ENCODE measurements at places on chromosomes 5 and 9.

- no peak for DNase-seq
Observed at GRCh38 chr5:83107692-83108420, 30.5 kb downstream of the XRCC4 start.

DNA sequence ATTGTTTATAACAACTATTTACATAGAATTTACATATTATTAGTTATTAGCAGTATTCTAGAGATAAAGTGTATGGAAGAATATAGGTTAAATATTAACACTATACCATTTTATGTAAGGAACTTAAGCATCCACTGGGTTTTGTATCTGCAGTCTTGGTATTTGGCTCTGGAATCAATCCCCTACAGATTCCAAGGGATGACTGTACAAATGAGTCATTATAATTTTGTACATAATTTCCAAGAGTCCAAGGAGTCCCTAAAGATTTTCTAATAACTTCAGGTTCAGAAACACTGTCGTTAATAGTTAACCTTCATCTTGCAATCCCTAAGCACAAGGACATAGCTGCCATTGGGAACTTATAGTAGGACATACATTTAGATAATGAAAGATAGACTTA is 254.8 kb upstream of the PDE4D start:
- DNase-seq, result no peak

- DNase-seq, result no peak
Observed at GRCh38 chr5:177462021-177462670, 11.3 kb downstream of the DBN1 start.

DNA sequence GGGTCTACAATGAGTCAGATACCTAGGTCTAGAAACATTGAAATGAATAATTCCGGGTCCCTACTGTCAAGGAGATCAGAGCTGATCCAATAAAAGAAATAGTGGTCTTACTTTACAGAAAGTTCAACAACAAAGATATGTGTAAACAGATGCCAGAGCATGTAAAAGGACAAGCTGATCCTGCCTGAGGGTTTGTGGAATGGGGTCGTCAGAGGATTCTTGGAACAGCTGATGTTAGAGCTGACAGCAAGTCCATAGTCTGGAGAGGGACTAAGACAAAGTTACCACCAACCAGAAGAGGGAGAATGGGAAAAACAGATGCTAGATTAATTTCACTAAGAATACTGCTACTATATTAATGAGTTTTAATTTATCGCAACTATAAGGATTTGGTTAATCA is 71.5 kb downstream of the FREM1 start:
- no peak for DNase-seq

- DNase-seq, result no peak
Observed at GRCh38 chr9:9341203-9341602, 1271.6 kb downstream of the PTPRD start.

GRCh38 chr5:20276959-20277263 is 288.9 kb upstream of the CDH18 start:
- no peak for DNase-seq

DNA sequence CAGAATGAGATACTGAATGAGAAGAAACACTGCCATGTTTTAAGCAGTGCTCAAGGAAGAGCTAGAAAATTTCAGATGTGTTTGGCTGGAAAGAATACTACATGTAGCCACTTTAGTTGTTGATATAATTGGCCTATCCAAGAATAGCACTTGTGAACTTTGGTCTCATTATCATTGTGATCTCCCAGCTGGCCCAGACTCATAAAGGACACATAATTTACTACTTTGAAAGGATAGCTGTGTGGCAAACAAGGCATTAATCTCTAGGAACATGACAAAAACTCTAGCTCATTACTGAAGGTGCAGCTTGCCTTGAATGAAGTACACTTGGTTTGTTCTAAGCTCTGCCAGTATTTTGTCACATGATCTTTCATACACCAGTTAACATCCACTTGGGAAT is 356.3 kb downstream of the CSNK1G3 start:
- no peak for DNase-seq

DNA sequence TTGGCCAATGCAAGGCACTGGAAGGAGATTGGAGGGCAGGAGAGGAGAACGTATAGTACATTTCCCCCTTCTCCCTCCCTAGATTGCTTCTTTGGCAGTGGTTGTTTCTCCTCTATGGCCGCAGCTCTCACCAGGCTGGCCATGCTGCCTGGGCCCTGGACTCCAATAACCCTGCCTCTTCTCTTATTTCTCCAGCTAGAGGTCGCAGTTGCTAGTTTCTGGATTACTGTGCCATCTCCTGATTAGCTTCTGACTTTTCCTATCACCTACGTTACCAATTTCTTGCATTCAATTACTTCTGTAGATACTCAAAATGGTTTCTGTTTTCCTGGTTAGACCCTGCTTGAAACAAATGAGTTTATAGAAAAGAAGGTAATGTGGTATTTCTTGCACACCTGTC is 2.4 kb upstream of the MACIR start:
- DNase-seq, result no peak

GRCh38 chr9:131013015-131013755 is 4.2 kb downstream of the LAMC3 start:
- DNase-seq, result no peak

DNA sequence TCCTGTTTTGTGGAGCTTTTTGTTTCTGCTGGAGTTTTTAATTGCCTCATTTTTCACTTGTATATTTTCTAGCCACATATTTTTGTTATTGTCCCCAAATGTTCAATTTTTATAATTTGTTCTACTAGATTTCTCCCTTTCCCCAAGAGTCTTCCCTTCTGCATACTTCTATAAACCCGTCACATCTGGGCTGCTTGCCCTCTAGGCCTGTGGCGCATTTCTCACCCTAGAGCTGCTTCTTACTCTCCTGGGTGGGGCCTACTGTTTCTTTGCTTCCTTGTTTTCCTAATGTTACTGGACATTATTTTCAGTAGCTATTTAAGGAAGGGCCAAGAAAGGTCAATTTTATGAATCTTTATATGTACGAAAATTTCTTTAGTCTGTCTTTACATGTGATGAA is 51.5 kb downstream of the NXNL2 start:
- no peak for DNase-seq

GRCh38 chr9:69293156-69293555 is 31.9 kb upstream of the ENTREP1 start:
- DNase-seq, result no peak

DNA sequence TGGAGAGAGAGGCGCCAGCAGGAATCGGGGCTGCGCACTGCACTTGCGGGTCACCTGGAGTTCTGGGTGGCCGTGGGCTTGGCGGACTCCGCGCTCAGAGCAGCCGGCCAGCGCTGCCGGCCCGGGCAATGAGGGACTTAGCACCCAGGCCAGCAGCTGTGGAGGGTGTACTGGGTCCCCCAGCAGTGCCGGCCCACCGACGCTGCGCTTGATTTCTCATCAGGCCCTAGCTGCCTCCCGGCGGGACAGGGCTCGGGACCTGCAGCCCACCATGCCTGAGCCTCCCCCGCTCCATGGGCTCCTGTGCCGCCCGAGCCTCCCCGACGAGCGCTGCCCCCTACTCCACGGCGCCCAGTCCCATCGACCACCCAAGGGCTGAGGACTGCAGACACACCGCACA is 325.6 kb downstream of the ACTL7B start:
- DNase-seq, result no peak

- no peak for DNase-seq
Observed at GRCh38 chr5:151719228-151720000, 32.7 kb upstream of the SPARC start.

DNA sequence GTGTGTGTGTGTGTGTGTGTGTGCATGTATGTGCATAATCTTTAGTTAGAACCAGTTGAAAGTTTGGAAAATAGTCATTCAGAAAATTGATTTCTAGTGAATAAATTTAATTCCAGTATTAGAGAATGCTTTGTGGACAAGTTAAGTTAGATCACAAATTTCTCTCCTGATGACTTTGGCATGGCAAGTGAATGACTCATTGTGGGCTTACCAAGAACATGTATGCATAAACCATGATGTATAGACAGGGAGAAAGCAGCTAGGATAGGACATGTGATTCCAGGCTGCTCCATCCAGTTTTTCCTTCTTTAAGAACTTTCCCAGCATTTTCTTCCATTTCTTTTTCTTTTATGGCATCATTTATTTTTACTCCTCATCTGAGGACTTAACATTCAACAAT is 85.7 kb upstream of the SGCD start:
- no peak for DNase-seq

GRCh38 chr9:137358126-137358525 is 56.1 kb upstream of the NRARP start:
- DNase-seq, result no peak

DNA sequence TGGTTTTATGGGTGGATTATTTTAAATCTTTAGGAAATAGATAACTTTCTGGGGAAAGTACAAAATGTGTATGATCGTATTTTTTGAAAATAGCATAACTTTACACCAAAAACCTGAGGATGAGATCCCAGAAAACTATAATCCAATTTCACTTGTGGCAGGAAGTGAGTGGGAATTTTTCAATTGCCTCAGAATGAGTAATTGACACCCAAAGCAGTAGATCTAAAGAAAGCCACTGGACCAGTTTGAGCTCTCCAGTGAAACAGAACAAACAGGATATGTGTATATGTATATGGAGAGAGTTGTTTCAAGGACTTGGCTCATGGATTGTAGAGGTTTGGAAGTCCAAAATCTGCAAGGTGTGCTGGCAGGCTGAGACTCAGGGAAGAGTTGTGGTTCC is 109.2 kb upstream of the SHB start:
- DNase-seq, result no peak

- DNase-seq, result no peak
Observed at GRCh38 chr5:174356536-174356935, 311.0 kb downstream of the NSG2 start.

GRCh38 chr9:132401824-132402223 is 4.8 kb downstream of the TTF1 start:
- no peak for DNase-seq

DNA sequence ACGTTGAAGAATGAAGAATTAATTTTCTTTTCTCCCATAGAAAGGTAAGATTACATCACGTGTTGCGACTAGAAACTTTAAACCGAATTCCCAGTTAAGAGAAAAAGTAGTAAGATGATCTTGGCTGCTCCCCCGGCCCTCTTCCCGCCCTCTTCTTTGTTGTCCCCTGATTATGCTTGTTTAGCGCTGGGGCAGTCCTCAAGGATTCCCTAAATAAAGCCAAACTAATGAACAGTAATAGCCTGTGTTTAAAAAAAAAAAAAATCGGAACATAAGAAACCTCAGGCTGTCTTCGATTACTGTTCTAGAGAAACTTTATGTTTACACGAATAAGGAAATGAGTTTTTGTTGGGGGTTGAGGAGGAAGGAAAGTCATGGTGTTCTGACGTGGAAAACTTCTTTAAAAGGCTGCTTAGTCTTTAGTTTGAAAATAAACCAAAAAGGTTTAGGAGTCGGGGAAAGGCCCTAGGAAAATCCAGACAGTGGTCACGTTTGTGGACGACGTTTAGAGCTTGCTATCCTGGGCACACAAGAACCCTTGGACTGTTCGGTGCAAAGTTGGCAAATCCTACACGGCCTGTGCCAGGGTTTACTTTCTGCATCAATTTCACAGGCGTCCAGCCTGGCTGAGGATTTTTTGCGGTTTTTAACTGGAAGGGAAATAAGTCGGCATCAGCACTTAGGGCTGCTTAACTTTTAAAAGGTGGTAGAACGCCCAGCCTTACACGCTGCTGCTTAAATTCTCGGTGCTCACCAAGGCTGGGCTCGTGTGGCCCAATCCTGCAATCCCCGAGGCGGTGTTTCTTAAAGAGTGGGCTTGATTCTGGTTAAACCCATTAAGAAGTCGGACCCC is 1.1 kb upstream of the MAT2B start:
- peak; percentile 27 for DNase-seq

DNA sequence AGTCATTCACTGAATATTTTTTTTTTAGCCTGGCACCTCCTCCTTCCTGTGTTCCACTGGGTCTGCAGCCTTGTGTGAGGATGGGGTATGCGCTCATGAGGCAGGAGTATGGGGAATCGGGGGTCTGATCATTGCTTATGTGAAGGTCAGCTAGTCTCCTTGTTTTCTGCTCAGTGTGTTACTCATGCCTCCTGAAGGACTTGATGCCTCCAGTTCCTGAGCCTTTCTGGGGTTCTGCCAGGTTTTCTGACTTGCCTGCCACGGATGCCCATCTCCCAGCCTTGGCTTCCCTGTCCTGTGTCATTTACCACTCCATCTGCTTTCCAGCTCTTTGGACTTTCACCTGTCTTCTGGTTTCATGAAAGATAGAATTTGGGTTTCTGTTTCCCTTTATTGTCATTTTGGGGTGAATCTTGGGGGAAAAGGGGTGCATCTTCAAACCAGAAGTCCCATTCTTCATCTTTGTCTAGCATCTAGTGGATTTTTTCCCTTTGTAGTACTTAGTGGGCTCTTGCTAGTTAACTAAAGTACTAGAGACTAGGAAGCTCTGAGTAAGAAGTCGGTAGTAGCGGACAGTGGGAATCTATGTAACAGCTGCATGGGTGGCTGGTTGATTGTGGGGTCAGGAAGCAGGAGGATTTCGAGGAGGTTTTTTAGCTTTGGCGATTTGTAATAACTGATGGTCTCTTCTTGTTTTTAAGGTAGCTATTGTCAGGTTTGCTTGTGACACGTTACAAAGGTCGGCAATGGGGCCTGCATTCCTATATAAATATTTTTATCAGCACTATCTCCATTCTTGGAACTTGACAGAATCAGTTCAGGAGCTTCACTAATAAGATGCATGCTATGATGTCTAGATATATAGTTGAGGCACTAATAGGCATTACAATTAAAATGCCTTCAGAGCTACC is 8.2 kb downstream of the OTULIN start:
- no peak for DNase-seq

GRCh38 chr9:7174884-7175283 is 417.1 kb downstream of the KDM4C start:
- no peak for DNase-seq
